ENCODE measurements at places on chromosomes 6 and 20.

- DNase-seq, result no peak
Observed at GRCh38 chr6:10880366-10880765, 1.5 kb downstream of the GCM2 start.

- no peak for DNase-seq
Observed at GRCh38 chr6:52511572-52512151, 65.2 kb downstream of the TRAM2 start.

GRCh38 chr6:38092465-38092864, 272.9 kb downstream of the ZFAND3 start:
- no peak for DNase-seq

DNA sequence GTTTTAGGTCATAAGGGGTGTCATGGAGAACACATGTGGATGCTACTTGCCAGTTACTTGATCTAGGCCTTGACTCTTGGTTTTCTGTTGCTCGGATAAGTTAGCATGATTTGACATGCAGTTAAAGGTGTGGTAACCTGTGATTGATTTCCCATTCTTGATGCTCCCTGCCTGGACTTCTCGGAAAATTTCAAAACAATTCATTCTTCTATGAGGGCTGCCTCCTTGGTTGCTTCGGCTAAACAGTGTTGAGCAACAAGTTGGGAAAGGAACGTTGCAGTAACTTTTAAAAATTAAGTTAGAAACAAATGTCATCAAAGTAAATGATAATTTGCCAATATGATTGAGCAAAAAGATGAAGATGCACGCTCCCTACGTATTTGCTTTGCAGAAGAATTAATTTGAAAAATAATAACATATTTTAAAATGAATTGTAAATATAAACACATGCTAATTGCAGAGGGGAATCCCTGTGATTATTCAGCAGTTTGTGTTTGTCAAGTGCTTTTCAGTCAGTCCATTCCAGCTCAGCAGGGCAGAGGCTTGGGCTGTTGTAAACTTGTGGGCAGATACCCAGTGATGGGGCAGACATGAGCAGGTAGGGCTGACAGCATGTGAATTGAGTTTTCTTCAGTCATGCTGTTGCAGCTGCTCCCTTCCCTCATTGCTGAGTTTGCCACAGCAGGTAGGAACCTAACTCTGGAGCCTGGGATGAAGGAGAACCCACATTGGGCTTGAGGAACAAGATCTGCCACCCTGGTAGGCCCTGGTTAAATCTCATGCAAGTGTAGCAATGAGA, 110.2 kb downstream of the ESR1 start:
- no peak for DNase-seq

GRCh38 chr20:54549658-54550326, 74.4 kb downstream of the DOK5 start:
- DNase-seq, result peak; percentile 79

DNA sequence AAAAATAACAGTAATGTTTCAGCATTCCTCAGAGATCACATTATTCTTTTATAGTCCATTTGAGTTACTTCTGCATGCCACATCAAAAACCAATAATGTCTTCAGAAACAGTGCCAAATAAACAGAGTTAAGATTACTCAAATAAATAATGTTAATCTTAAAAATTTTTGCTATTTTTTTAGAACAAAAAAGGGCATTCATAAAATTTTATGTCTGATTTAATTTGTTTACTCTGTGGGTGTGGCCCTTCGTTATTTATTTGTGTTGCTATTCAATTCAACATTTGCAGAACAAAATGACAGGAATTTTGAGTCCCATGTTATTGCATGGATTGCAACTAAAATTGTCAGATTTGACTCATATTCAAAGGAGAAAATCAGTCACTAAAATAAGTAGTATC, 18.7 kb upstream of the TBC1D32 start:
- no peak for DNase-seq

DNA sequence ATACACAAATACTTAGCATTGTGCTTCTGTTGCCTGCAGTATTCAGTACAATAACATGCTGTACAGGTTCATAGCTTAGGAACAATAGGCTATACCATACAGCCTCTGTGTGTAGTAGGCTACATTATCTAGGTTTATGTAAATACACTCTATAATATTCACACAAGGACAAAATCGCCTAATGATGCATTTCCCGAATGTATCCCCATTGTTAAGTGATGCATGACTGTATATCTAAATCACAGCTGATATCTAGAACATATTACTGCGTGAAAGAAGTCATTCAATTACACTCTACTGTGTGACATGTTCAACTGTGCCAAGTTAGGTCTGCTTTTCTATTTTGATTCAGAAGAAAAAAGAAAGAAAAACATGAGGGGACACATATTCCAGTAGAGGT, 633.5 kb downstream of the RFPL4B start:
- DNase-seq, result no peak

Measured in fibroblast of upper back skin (primary cell).